ENCODE measurements at places on chromosomes 5 and 9.

- DNase-seq = no peak
Measured at GRCh38 chr5:107563959-107564544, 106.7 kb downstream of the EFNA5 start.

GRCh38 chr5:38739011-38739704 lies 106.7 kb upstream of the OSMR start:
- no peak for DNase-seq

DNA sequence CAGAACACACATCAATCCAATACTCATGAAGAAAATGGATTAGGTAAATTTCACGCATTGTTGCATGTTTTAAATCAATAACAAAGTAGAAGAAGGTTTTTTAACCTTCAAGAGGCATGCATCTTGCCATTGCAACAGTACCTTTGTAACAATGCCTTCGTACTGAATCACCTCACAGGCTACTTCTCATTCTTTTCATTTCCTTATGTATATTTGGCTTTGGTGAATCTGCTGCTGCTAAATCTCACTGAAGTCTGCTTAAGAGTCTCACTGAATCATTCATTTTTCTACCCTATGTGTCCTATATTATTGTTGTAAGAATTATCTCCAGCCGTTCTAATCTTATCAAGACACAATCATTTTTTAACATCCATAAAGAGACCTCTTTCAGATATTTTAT lies 152.5 kb downstream of the CDH10 start:
- DNase-seq = no peak

DNA sequence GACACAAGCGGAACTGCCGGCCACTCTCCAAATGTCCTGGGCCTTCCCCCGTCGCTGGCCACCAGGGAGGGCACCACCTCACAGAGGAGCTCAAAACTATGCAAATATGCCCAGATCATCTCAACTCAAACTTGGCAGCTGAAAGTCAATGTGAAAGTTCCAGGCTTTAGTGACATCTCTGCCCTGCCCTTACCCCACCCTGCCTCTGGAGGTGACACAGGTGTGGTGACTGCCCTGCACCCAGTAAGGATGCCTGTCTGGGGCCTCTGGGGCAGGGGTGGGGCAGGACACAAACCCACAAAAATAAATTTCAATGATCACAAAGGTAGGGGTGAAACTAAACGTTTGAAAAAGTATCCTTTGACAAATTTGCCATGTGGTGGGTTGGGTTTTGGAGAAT lies 213.4 kb downstream of the HSPA4 start:
- DNase-seq = no peak

DNA sequence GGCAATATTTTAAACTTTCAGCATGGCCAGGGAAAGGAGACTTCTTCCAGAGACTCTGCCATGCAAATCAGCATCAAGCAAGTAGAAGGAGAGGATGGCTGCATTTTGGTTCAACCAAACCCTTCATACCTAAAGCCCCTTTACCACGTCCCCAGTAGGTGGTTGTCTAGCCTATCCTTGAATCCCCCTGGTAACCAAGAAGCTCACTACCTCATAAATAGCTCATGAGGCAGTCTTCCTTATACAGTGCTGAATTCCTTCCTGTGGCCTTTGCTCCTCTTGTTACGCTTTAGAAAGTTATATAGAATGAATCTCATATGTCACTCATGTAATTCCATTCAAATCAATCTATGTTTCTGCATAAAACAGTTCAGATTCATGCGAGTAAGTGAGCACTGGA lies 289.5 kb upstream of the SLC30A5 start:
- no peak for DNase-seq

DNA sequence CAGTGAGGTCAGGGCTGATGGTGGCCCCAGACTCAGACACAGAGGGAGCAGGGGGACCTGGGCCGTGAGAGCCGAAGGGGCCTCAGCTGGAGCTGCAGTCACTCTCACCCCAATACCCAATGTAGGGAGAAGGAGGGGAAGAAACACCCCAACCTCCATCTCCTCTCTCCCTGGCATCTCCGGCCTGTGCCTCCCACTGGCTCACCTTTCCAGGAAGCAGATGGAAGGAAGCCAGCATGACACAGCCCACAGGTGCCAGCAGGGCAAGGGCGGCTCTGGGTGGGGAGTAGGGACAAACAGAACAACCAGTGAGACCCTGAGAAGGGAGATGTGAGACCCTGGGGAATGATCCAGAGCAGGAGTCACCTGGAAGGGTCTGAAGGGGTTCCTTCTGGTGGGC lies 3.0 kb upstream of the CRB2 start:
- DNase-seq = no peak

DNA sequence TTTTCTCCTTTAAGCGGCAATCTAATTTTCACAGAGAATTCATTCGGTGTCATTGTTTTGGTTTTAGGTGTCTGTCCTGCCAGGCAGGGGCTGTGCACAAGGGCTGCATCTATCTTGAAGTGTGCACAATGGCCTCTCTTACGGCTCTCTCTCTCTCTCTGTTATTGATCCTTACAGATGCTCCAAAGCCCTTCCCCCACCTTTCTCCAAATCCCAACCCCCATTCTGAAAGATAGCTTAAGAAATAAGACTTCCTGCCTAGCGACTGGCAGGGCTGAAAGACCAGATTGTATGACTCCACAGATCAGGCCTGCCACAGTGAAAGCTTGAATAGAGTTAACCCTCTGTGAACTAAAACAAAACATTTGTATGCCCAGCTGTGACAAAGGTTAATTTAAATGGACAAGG lies 86.5 kb upstream of the NR5A1 start:
- no peak for DNase-seq

GRCh38 chr5:169637085-169637548 lies at the start of gene DOCK2:
TSS of gene DOCK2 (plus strand) at chr5:169637275. CDS start at chr5:169637327, 52 bp downstream.
- DNase-seq = peak; percentile 85

- DNase-seq = no peak
Measured at GRCh38 chr9:16485575-16486321, 384.7 kb downstream of the BNC2 start.

DNA sequence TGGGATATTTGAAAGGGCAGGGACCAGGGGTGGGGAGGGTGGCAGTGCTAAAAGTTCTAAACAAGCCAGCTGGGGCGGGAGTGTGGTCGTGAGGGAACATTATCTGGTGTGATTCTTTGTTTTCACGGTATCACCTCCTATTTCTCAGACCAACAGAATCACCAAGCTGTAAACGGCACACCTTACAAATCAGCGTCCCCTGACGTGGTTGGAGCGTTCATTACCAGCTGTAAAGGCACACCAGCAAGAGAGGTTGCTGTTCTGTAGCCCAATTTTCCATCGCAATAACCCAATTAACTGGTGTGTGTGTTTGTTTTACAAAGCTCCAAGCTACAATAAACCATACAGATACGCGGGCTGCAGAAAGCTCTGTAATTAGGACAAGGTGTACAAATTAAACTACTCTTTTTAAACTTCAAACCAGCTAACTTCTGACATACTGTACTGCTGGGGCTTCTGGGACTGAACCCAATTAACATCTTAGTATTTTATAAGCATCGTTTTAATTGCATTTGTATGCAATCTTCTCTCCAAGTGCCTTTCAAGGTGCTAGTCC lies 303.6 kb upstream of the CLINT1 start:
- DNase-seq = no peak

DNA sequence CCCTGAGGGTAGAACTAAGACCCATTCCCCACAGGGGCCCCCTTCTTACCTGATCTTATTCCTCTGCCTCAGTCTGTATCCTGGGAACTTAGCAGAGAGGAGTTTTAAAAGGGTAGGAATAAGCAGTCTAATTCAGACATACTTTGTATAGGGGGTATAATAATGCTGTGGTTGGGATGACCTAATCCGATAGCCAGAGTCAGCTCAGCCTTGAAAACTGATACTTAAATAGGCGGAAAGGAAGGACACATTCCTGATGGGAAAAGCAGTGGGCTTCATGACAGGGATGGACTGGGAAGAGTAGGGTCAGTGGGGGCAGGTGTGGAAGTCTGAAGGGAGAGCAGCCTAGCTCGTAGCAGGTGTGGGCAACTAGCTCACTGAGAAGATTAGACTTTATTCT lies 52.2 kb upstream of the TESK1 start:
- no peak for DNase-seq

GRCh38 chr9:129023036-129023907 lies 4.9 kb downstream of the SH3GLB2 start:
- no peak for DNase-seq

DNA sequence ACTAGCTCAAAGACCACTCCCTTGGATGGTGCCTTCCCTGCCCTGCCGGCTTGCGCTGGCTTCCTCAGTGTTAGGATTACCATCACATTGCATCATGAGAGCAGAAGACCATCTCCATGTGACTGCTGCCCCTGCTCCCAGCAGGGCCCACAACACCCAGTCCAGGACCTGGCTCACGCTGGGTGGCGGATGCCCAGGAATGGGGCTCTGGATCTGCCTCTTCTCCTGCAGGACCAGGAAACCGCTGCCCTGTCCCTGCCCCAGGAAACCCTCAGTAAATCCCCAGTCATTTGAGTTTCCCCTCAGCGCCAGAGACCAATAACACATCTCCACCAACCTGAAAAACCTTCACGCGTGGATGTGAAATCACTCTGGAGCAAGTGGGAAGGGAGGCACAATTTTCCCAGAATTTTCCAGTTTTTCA lies 3.3 kb upstream of the RNF44 start:
- no peak for DNase-seq

DNA sequence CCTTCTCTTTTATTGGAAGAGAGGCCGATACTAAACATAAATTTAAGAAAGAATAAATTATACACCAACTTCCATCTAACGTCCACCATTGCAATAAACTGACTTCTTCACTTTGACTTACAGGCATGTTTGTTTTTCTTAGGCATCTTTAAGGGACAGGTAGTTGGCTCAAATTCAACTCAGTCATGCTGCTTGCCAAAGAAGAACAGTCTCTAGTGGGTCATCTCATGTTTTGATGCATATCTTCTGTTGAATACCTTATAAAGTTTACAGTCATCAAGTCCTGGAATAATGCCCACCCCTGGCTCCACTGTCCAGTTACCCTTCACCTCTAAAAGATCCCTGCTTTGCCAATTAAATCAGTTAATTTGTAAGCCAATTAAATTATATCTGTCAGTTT lies 328.2 kb upstream of the GRAMD2B start:
- no peak for DNase-seq

GRCh38 chr5:80686757-80687156 lies 32.0 kb upstream of the DHFR start:
- DNase-seq = no peak

- no peak for DNase-seq
Measured at GRCh38 chr5:11397549-11397948, 506.7 kb downstream of the CTNND2 start.

GRCh38 chr5:112554101-112554977 lies 135.3 kb upstream of the EPB41L4A start:
- no peak for DNase-seq

- DNase-seq = no peak
Measured at GRCh38 chr9:78321505-78321904, 24.6 kb downstream of the PSAT1 start.

DNA sequence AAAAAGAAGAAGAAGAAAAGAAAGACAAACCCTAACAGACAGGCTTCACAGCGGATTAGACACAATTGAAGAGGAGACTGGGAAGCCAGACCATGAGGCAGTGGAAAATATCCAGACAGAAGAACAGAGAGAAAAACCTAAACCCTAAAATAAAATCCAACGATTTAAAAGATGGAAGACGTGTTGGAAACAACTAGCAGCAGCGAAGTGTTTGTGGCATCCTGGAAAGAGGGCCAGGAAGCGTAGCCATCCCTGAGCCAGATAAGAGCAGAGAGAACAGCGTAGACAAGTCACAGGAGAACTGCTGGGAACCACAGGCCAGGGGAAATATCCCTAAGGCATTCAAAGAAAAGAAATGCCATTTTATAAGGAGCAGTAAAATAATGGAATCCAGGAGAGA lies 39.7 kb upstream of the NKD2 start:
- DNase-seq = no peak

DNA sequence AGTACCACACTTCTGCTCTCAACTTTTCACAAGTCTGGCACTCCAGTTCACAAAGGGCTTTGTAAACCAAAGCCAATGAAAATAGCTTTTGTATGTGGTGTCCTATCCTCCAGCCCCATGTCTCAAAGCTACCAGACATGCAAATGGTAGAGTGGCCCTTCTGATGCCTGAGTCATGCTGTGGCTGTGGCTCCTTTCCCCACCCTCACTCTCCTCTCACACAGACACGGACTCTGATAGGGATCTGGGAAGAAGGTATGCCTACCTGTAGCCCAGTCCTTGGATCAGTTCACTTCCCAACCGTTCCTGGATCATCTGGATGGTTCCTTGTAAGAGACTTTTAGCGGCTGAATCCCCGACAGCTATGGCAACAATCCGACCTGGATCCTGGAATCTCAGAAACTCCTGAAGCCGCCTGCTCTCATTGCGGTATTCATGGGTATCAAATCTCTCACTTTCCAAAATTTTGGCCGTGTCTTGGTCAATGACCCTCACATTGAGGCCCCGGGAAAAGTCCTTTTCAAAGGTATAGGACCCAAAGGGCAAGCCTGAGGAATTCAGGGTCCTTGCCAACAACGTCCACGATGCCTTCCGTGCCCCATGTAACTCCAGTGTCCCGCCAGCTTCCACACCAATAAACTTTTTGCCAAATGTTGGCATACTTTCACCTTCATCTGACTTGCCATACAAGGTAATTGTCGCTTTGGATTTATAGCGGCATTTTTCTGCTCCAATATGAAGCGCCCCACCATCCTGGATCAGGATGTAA lies 23.4 kb downstream of the CEMIP2 start:
- DNase-seq = no peak

GRCh38 chr5:128722551-128722950 lies 184.5 kb upstream of the FBN2 start:
- no peak for DNase-seq

DNA sequence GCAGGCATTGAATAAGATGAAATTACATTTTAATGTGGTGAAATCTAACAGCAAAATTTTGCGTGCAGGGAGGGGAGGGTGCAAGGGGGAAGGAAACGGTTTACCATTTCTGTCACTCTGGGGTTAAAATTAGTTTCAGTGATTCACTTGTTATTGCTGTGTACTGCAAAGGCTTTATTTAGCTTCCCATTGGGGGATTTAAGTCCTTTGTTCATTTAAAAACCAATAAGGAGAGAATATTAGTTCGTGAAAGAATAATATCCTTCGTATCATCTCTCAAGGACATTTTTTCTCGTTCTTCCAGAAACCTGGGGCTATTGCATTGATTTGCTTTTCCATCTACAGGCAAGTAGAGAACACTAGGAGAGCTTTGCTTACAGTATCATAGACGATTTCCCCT lies 667.8 kb upstream of the RGMB start:
- DNase-seq = no peak

- no peak for DNase-seq
Measured at GRCh38 chr5:53820119-53820801, 259.8 kb downstream of the NDUFS4 start.

- DNase-seq = no peak
Measured at GRCh38 chr9:134285215-134285845, 40.9 kb upstream of the RXRA start.
